ENCODE measurements at places on chromosomes 6 and 20. TPM values are rescaled to one million over a fixed set of nuclear protein-coding genes. Genes with fewer than 3 reads are reported as not detected.

DNA sequence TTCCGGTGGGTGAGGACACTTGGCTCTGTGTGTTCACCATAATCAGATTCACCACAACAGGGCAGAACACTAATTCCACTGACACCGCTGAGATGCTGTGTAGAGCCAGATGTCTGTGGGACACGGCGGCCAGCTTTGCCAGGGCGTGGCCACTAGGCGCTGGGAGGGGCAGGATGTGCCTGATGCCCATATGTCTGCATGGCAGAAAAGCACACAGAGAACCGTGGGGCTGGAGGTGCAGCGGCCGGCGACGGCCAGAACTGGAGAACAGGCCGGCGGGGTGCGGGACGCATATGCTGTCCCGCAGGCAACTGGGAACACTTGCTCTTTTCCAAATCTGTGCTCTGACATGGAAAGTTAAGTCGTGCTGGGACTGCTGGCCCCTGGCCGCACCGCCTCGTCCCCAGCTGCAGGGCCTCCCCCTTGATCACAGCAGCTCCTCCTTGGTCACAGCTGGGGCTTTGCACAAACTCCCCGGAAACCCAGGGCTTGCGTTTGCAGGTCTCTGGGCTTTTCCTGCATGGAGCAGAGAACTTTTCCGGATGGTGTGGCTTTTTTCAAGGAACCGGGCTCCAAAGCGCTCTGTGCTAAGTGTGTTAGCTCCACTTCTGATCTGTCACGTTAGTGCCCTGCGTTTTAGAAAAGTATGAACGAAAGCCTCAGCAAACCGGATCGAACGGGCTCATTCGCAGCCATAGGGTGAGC lies 31.1 kb downstream of the NTSR1 start:
- peak; percentile 24 for DNase-seq
- H3K36me3 ChIP-seq, result no peaks in the 10 kb centered on the region
- peak overlapping the region; percentile 93 for H3K4me3 ChIP-seq
- H3K27me3 ChIP-seq, result no peaks in the 10 kb centered on the region

GRCh38 chr6:26217714-26218075 lies 130.5 kb downstream of the HFE start:
- no peaks in the 10 kb centered on the region for H3K36me3 ChIP-seq
- H3K27ac ChIP-seq, result no peak overlapping the region
- peaks cover 2% of the 10 kb centered on the region for H3K4me1 ChIP-seq
- no peak overlapping the region for H3K4me3 ChIP-seq
- DNase-seq, result no peak
- H3K27me3 ChIP-seq, result no peaks in the 10 kb centered on the region

DNA sequence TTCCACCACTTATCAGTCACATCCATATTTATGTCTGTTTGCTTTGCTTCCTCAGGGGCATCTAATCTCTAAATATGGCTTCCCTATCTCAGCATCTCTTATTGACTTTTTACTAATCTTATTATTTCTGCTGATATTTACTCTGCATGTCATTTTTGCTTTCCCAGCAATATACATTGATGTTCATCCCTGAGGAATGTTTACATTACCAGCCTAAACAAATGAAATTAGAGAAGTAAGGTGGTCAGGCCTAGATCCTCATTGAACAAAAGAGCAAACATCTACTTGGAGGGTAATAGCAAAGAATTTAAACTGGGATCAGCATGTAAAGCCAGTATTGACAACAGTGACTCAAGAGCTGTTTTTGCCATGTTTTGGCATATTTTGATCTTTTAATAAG lies 546.4 kb downstream of the MMUT start:
- no peaks in the 10 kb centered on the region for H3K36me3 ChIP-seq
- DNase-seq, result no peak

DNA sequence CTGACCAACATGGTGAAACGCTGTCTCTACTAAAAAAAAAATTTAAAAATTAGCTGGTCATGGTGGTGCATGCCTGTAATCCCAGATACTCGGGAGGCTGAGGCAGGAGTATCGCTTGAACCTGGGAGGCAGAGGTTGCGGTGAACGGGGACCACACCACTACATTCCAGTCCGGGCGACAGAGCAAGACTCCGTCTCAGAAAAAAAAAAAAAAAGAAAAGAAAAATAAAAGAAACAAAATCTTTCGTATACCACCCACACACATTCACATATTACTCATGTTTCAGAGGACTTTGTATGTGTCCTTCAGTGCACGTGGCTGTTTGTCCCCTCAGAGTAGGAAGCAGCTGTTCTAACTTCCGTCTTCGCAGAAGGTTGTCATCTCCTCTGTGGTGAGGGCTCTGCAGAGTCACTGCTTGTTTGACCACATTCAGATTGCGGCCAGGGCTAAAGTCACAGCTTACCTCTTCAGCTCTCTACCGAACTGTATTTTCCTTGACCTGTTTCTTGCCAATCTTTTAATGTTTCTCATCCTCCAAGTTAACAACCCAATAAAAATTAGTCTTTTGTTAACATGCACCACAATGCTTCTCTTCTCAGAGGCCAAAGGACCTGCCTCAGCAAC lies 36.6 kb upstream of the HIVEP1 start:
- H3K36me3 ChIP-seq, result peaks cover 2% of the 10 kb centered on the region
- no peaks in the 10 kb centered on the region for H3K27me3 ChIP-seq
- peaks cover 9% of the 10 kb centered on the region for H3K4me1 ChIP-seq

- no peaks in the 10 kb centered on the region for H3K36me3 ChIP-seq
- H3K27me3 ChIP-seq, result no peaks in the 10 kb centered on the region
- H3K4me1 ChIP-seq, result no peaks in the 10 kb centered on the region
- no peak overlapping the region for H3K4me3 ChIP-seq
- H3K27ac ChIP-seq, result no peak overlapping the region
Observed at GRCh38 chr20:15740046-15740775, 833.0 kb downstream of the KIF16B start.

- no peak for DNase-seq
- peaks cover 23% of the 10 kb centered on the region for H3K27me3 ChIP-seq
- H3K4me1 ChIP-seq, result peaks cover 18% of the 10 kb centered on the region
- H3K4me3 ChIP-seq, result no peak overlapping the region
Observed at GRCh38 chr20:4151991-4152695, 136.8 kb upstream of the RNF24 start.

GRCh38 chr20:45044084-45044573 lies 56.8 kb downstream of the KCNS1 start:
- H3K36me3 ChIP-seq, result peaks cover 2% of the 10 kb centered on the region
- H3K27me3 ChIP-seq, result no peaks in the 10 kb centered on the region
- DNase-seq, result no peak
- H3K27ac ChIP-seq, result peak overlapping the region; percentile 90
- H3K4me3 ChIP-seq, result peak overlapping the region; percentile 5

GRCh38 chr6:105537981-105538578 lies 135.2 kb upstream of the PREP start:
- H3K27me3 ChIP-seq, result peaks cover 12% of the 10 kb centered on the region
- H3K36me3 ChIP-seq, result no peaks in the 10 kb centered on the region
- H3K4me3 ChIP-seq, result no peak overlapping the region
- H3K27ac ChIP-seq, result no peak overlapping the region
- H3K4me1 ChIP-seq, result no peaks in the 10 kb centered on the region

GRCh38 chr20:50295345-50295744 lies 104.7 kb downstream of the CEBPB start:
- peaks cover 15% of the 10 kb centered on the region for H3K27me3 ChIP-seq
- no peak overlapping the region for H3K27ac ChIP-seq
- H3K4me1 ChIP-seq, result peaks cover 13% of the 10 kb centered on the region

DNA sequence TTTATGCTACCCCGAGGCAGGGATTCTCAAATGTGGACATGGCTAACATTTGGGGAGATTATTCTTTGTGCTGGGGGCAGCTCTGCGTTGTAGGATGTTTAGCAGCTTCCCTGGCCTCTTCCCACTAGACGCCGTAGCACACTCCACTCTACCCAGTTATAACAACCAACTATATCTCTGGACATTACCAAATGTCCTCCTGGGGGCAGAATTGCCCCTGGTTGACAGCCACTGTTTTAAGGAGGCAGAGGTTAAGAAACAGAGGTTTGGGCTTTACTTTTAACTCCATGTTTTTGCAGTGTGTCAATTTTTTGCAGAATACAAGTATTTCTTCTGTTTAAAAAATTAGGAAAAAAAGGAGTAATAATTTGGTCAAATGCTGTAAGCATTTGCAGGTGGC lies 56.2 kb upstream of the BMP6 start:
- no peaks in the 10 kb centered on the region for H3K4me1 ChIP-seq
- peaks cover 56% of the 10 kb centered on the region for H3K27me3 ChIP-seq

DNA sequence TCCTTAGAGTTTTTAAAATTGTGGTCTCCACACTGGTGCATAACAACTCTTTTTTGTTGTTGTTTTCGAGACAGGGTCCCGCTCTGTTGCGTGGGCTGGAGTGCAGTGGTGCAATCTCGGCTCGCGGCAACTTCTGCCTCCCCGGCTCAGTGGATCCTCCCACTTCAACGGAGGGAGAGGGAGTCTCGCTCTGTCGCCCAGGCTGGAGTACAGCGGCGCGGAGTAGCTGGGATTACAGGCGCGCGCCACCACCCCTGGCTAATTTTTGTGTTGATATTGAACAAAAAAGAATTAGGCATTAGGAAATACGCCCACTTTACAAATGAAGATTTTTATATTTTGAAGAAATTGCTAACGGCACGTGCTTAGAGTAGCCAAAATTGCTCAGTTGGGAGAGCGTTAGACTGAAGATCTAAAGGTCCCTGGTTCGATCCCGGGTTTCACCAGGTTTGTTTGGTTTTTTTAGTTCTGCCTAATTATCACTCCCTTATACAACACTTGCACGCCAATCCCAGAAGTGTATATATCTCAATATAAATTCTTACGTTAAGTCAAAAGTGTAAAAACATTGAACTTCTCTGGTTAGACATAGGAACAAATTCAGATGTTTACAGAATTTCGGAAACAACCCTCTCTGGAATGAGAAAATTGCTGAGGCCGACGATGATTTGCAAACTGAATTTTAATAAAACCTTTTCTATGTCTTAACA lies 159.6 kb downstream of the TRIM27 start:
- H3K36me3 ChIP-seq, result no peaks in the 10 kb centered on the region
- peaks cover 79% of the 10 kb centered on the region for H3K27me3 ChIP-seq
- no peak overlapping the region for H3K27ac ChIP-seq
- H3K4me3 ChIP-seq, result no peak overlapping the region

DNA sequence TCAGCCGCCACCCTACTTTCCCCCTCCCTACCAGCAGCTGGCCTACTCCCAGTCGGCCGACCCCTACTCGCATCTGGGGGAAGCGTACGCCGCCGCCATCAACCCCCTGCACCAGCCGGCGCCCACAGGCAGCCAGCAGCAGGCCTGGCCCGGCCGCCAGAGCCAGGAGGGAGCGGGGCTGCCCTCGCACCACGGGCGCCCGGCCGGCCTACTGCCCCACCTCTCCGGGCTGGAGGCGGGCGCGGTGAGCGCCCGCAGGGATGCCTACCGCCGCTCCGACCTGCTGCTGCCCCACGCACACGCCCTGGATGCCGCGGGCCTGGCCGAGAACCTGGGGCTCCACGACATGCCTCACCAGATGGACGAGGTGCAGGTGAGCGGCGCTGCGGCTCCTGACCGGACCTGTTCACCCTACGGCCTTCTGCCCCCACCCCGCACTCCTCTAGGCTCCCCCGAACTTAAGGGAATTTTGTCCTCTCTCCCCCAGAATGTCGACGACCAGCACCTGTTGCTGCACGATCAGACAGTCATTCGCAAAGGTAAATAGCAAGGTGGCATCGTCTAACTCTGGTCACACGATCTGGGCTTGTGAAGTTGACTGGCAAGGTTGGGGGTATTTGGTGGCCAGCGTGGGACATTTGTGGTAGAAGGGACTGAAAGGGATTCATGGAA lies 2.3 kb downstream of the TFAP2C start:
- DNase-seq, result no peak
- H3K36me3 ChIP-seq, result no peaks in the 10 kb centered on the region
- H3K4me3 ChIP-seq, result no peak overlapping the region
- no peak overlapping the region for H3K27ac ChIP-seq
- H3K4me1 ChIP-seq, result peaks cover 3% of the 10 kb centered on the region
- H3K27me3 ChIP-seq, result peaks cover 59% of the 10 kb centered on the region

DNA sequence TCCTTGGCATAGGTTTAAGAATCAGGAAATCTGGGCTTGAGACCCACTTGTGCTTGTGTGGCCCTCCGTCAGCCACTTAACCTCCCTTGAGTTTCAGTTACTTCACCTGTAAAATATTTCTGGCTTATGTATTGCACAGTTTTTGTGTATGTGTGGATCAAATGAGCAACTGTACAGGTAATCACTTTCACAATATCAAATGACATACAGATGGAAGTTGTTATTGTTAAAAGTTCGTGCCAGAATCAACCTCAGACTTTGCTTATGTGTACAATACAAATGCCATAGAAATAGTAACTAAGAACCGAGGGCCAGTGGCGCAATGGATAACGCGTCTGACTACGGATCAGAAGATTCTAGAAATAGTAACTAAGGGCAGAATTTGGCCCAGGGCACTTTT lies 65.6 kb upstream of the KIF13A start:
- no peak for DNase-seq
- peaks cover 29% of the 10 kb centered on the region for H3K27me3 ChIP-seq
- no peak overlapping the region for H3K4me3 ChIP-seq
- peaks cover 5% of the 10 kb centered on the region for H3K4me1 ChIP-seq

GRCh38 chr20:43987531-43987930 lies 72.9 kb downstream of the TOX2 start:
- no peak overlapping the region for H3K4me3 ChIP-seq
- no peaks in the 10 kb centered on the region for H3K36me3 ChIP-seq
- DNase-seq, result no peak
- peaks cover 8% of the 10 kb centered on the region for H3K4me1 ChIP-seq

DNA sequence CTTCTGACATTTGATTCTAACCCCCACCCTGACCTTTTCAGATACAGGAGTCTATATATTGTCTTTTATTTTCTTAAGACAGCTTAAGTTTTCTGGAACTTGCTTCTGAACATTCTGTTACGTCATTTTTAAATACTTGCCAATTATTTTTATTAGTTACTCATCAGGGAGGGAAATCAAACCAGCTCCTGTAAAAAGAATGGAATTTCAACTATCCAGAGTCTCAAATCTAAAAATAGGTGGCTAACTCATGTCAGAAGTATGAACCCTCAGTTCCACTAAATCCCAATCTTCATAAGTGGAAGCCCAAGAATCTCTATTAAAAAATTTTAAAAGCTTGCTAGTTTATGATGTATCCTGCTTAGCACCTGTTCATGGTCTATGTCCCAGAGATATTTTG lies 900.0 kb downstream of the KIF16B start:
- H3K4me1 ChIP-seq, result no peaks in the 10 kb centered on the region
- no peaks in the 10 kb centered on the region for H3K36me3 ChIP-seq
- no peaks in the 10 kb centered on the region for H3K27me3 ChIP-seq
- no peak overlapping the region for H3K27ac ChIP-seq
- DNase-seq, result no peak

GRCh38 chr6:12483712-12484111 lies 193.6 kb downstream of the EDN1 start:
- no peak for DNase-seq
- peaks cover 21% of the 10 kb centered on the region for H3K27me3 ChIP-seq

DNA sequence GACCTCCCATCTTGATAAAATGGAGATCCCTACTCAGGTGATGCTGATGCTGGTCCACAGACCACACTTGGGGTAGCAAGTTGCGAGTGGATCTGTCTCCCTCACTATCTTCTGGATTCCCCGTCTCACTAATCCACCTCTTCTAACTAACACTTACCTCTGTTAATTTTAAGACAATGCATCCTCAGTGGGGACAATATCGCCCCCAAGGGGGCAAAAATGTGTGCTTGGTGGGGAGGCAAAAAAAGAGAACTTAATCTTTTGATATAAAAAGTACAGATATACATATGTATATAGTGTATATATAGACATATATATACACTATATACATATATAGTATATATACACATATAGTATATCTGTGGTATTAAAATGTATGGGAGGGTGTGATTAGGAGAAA lies 4.3 kb downstream of the LRFN2 start:
- no peak overlapping the region for H3K27ac ChIP-seq
- H3K4me1 ChIP-seq, result peaks cover 8% of the 10 kb centered on the region
- H3K27me3 ChIP-seq, result peaks cover 37% of the 10 kb centered on the region
- H3K4me3 ChIP-seq, result no peak overlapping the region
- H3K36me3 ChIP-seq, result peaks cover 2% of the 10 kb centered on the region

Gene RFX6
- not detected for total RNA-seq

Gene PFDN6
- 25.7 TPM for total RNA-seq

Gene CDH4
- 0.55 TPM for total RNA-seq

Gene RIMS1
- not detected for total RNA-seq

Gene C6orf132
- total RNA-seq, result not detected

Gene CST5
- not detected for total RNA-seq

Gene HLA-DRB5
- total RNA-seq, result 8.8 TPM

All from T-helper 17 cell (primary cell).